Activated T-cell treated with anti-CD3 and anti-CD28 coated beads, Interleukin-2, amount 50 U/mL, for 4 hours (primary cell): ENCODE measurements at places on chromosomes 2 and 18. TPM values are rescaled to one million over a fixed set of nuclear protein-coding genes. Genes with fewer than 3 reads are reported as not detected.

DNA sequence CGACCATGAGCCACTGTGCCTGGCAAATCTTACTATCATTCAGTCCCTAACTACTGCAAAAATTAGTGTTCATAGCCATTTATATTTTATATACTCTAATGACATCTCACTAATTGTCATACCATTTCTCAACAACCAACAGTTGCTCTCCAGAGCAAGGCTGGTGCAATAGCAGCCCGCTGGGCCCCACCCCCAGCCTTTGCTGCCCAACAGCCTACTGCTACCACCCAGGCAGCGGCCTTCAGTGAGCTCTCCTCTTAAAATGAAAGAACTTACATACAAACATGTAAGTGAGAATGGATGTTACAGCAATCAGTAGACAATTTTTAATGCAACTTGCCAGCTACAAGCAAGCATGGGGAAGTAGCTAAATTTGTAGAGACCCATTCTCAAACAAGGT lies 90.5 kb downstream of the HNRNPLL start:
- DNase-seq: no peak

- no peak for DNase-seq
Observed at GRCh38 chr2:62313449-62314227, 117.7 kb downstream of the B3GNT2 start.

DNA sequence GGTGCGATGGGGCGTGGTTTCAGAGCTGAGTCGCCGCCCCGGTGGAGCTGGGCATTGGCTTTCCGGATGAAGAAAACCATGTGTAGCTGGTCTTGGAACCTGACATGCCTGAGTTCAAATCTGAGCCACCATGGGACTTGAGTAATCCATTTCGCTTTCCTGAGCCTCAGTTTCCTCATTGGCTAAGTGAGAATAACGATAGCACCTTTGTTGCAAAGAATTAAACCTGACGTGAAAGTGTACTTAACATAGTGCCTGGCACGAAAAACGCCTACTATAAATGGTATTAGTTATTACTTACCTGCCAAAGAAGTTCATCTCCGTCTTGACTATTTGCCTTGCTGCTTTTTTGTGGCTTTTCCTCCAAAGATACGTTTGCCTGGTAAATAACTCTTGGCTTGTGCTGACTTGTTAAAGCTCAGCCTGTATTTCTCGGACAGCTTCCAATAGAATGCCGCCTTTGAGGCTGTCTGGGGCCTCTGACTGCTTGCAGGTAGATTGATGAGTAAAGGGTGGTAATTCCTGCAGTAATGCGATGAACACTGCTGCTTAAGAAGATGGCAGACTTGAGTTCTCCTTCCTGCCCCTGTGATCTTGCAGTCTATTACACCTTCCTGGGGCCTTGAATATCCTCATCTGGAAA lies 1.3 kb downstream of the CDCA7 start:
- no peak for DNase-seq

AGXT gene
- 0.43 TPM for total RNA-seq

SH2D6 gene
- total RNA-seq: 0.26 TPM

SERPINB11 gene
- total RNA-seq: not detected

SLC9A4 gene
- total RNA-seq: not detected
